ENCODE measurements at places on chromosomes 1 and 21.

- no peak for DNase-seq
These were observed 36.8 kb upstream of the ERRFI1 start for GRCh38 chr1:8062861-8063260.

DNA sequence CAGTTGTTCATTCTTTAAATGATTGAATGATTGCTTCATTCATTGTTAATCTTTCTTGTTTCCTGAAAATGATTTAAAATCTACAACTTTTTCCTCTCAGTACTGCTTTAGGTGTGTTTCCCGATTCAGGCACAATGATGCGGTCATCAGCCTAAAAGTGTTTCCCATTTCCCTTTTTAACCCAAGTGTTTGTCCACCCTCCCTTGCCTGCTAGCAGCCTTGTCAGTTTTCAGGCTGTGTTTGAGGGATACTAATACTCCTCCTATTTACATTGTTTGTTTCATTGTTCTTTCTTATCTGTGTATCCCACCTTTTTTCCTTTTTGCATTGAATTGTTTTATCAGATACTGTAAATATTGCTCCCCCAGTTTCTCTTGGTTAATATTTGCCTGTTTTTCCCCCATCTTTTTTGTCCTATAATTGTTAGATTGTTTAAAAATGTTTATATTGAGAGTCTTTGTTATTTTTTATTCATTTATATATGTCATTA is 131.1 kb downstream of the KIAA0319L start:
- no peak for DNase-seq

DNA sequence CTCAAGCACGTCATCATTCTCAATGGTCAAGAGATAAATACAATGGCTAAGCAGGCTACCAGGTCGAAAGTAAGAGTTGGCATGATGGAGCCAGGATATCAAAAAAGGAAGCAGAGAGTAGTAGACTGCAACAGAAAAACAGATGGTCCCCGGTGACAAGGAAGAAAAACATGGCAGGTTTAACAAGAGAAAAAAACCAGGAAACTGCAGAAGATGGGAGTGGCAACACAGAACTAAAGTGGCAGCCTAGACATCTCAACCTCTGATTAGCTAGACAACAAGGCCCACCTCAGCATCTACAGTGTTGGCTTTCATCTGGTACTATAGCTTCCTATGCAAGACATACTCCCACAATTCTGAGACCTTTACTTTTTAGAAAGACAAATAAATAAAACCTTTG is 3.1 kb downstream of the UBR4 start:
- DNase-seq, result no peak

DNA sequence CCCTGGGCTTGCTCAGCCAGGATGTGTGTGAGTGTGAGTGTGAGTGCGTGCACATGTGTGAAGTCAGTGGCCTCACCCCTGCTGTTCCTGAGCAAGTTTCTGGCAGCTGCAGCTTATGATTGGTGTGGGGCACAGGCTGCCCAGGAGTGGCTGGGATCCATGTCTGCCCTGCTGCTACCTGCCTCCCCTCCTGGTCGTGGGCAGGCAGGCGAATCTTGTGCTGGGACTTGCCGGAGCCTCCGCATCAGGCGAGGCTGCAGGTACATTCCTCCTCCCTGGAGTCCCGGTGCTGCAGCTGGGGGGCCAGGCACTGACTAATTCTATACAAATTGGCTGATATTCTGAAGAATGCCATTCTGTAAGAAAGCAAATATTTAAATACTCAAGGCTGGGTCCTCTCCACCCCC is 85.6 kb upstream of the WNT4 start:
- no peak for DNase-seq

DNA sequence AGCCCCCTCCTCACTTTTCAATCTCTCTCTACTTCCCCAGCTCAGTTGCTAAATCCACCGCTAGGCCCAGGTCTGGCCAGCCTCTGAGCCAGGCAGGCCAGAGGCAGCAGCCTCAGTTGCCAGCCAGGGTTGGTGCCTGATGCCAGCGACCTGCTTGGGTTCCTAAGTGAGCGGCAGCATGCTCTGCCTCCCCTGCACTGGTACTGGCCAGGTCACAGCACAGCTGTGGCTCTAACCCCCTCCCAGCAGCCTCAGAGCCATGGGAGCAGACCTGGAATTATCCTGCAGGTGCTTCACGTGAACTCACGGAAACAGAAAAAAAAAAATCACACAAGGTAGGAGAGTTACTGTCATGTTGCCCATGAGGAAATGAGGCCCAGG is 82.5 kb upstream of the ATF3 start:
- DNase-seq, result no peak

DNA sequence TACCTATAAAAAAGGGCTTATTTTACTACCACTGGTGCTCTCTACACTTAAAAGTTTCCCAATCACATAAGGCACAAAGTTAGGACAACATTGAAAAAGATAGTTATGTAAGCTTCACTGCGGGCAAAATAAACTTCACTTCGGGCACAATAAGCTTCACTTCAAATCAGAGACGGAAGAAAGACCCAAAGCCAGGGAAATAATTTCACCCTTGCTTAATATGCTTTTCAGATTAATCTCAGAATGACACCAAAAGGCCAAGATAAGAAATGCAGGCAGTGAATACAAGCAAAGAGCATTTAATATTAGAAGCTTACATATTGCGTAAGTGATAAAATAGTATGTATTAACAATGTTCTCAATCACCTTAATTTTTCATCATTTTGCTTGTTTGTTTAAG is 444.2 kb downstream of the SETD4 start:
- DNase-seq, result peak; percentile 18

GRCh38 chr1:213600879-213601278 is 386.9 kb upstream of the PROX1 start:
- no peak for DNase-seq

GRCh38 chr1:162992945-162993344 is 76.2 kb upstream of the RGS4 start:
- no peak for DNase-seq

GRCh38 chr1:68361346-68361910 is 88.3 kb downstream of the RPE65 start:
- no peak for DNase-seq

DNA sequence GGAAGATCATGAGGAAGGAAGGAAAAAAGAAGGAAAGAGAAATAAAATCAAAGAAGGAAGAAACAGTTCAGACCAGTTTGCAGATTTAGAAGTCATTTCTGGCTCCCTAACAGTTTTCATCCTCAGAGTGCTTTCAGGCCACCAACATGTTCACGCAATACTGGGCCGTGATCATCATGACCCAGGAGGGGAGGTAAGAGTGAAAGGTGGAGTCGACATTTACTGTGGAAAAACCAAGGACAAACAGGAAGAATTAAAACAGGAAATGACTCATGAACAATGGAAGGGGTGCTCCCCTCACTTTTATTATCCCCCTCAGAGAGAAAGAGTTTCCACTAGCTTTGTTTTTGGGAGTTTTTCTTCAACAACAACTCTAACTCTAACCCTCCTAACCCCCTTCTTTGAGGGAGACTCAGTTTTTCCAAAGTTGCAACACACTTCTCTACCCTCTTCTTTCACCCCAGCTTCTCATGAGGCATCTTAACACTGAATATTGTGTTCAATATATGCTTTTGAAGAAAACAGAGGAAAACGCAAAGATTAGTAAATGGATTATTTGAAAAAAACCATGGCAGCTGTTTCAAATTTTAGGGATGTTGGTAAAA is 60.4 kb downstream of the VANGL2 start:
- peak; percentile 40 for DNase-seq

- DNase-seq, result peak; percentile 68
These were observed 27.5 kb downstream of the SLC2A1 start for GRCh38 chr1:42931108-42931539.

DNA sequence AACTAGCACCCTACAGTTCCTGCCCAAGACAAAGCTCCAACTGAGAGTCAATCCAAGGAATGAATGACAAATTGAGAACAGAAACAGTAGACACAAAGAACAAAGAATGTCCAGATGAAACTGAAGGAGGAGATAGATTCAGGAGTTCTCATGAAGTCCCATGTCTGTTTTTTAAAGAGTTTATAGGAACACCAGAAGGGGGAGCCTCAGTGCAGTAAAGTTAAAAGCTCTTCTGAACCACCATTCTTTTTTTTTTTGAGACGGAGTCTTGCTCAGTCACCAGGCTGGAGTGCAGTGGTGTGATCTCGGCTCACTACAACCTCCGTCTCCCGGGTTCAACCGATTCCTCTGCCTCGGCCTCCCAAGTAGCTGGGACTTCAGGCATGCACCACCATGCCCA is 323.6 kb downstream of the MRPL39 start:
- DNase-seq, result peak; percentile 14

DNA sequence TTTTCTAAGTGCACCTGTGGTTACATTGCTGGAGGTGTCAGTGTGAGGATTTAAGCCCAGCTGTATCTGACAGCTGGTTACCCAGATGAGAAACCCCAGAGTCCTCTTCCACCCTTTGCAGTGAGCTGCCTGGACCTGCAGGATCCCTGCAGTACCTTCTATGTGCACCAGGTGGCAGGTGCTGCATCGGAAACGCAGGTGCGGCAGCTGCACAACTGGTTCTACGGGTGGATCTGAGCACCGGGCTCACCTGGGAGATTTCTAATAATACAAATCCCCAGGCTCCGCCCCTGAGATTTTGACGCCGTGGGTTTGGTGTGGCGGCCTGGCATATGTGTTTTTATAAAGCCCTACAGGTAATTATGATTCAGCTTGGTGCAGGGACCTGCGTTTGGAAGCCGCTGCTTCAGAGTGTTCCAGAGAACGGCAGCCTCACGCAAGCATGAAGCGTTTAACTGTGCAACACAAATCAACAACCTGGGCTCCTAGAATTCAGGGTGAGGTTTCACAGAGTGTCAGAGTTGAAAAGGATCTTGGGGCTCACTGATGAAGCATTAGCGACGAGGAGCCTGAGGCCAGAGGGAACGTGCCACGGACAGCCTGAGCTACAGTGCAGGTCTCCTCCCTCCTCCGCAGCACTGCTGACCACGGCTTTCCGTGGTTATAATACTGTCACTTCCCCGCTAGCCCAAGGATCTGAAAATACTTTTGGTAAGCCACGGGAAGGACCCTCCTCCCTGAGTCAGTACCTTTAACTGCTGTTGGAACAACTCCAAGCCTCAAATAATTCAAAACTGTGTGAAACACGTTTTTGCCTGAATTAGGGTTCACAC is 96.7 kb upstream of the TRABD2B start:
- DNase-seq, result peak; percentile 66

- no peak for DNase-seq
These were observed 6.8 kb upstream of the PLXNA2 start for GRCh38 chr1:208251015-208251414.

- no peak for DNase-seq
These were observed 114.6 kb downstream of the AKT3 start for GRCh38 chr1:243735457-243735856.

DNA sequence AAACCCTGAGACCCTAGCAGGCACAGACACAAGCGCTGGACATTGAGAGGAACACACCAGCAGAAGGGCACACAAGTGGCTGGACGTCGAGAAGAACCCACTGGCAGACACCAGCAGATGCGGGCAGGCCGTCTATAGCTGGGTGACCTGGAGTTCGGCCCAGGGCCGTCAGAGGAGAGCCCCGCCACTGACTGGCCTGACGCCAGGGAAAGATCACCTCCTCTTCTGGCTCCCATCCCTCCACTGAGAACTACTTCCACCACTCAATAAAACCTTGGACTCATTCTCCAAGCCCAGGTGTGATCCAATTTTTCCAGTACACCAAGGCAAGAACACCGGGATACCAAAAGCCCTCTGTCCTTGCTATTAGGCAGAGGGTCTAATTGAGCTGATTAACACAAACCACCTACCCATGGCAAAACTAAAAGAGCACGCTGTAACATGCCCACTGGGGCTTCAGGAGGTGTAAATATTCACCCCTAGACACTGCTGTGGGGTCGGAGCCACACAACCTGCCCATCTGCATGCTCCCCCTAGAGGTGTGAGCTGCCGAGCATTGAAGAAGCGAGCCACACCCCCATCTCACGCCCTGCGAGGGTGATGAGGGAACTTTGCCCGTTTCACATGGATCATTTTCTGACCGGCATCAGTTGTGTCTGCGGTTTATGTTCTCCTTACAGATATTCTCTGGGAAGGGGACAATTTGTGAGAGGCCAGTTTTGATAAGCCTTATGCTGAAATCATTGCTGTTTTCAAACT is 104.8 kb downstream of the HLX start:
- no peak for DNase-seq

DNA sequence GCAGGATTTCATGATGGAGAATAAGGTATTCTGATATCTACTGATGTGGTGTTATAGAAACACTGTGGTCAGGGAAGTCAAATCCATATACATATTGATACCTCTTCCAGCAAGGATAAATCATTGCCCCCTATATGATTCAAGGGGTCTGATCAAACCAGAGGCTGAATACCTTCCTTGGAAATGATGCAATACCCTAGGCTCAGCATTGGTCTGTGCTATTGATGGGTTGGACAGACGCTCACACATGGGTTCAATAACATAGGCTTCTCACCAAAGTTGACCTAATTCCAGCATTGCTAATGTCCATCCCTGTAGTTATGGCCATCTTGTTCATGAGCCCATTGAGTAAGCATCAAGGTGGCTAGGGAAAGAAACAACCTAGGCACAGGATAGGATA is 257.0 kb upstream of the USP24 start:
- no peak for DNase-seq

GRCh38 chr1:38563942-38564735 is 295.4 kb downstream of the RRAGC start:
- no peak for DNase-seq

- DNase-seq, result no peak
These were observed 26.2 kb downstream of the KIF1B start for GRCh38 chr1:10236405-10237156.

DNA sequence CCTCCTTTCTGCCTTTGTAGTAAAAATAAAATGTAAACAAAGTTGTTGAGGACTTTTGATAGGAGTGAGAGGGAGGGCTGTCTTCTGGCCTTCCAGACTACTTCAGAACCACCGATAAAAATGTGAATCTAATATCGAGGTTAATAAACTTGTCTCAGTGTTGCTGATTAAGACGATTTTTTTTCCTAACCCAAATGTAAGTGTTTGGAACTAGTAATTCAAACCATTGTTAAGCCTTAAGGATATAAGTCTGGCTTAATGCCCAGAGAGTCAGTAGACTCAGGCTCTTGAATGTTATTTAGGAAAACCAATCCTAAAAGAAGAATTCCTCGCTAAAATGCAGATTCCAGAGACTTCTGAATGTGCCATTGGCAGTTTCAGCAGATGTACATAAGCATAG is 356.9 kb downstream of the SIPA1L2 start:
- no peak for DNase-seq

GRCh38 chr1:39672551-39672947 is 642 bp upstream of the NT5C1A start:
- peak; percentile 26 for DNase-seq

GRCh38 chr21:16264319-16264718 is 534.5 kb downstream of the USP25 start:
- DNase-seq, result no peak

- DNase-seq, result no peak
These were observed 8.1 kb downstream of the TP53BP2 start for GRCh38 chr1:223837687-223838086.

GRCh38 chr1:22508329-22508728 is 55.0 kb upstream of the EPHA8 start:
- DNase-seq, result no peak

GRCh38 chr1:92511541-92511940 is 24.8 kb upstream of the GFI1 start:
- no peak for DNase-seq

GRCh38 chr1:227777646-227778045 is 37.8 kb upstream of the PRSS38 start:
- DNase-seq, result no peak

- no peak for DNase-seq
These were observed 51.0 kb downstream of the ECE1 start for GRCh38 chr1:21239221-21239620.

- DNase-seq, result no peak
These were observed 3.2 kb downstream of the CCN1 start for GRCh38 chr1:85583611-85584263.
